Esophagus muscularis mucosa (tissue), 4 donors: ENCODE measurements at places on chromosomes 12 and 14. TPM values are rescaled to one million over a fixed set of nuclear protein-coding genes. Genes with fewer than 3 reads are reported as not detected.

CDK4 gene
- total RNA-seq, result 43.6 TPM

NPFF gene
- not detected for total RNA-seq

WNT5B gene
- total RNA-seq, result 62.3 TPM

RPGRIP1 gene
- not detected for total RNA-seq

CLEC4D gene
- not detected for total RNA-seq

PZP gene
- total RNA-seq, result not detected

RNASE4 gene
- 61.9 TPM for total RNA-seq

FMNL3 gene
- 14.5 TPM for total RNA-seq

TMPRSS12 gene
- not detected for total RNA-seq

SMIM41 gene
- total RNA-seq, result 2.9 TPM

DNA sequence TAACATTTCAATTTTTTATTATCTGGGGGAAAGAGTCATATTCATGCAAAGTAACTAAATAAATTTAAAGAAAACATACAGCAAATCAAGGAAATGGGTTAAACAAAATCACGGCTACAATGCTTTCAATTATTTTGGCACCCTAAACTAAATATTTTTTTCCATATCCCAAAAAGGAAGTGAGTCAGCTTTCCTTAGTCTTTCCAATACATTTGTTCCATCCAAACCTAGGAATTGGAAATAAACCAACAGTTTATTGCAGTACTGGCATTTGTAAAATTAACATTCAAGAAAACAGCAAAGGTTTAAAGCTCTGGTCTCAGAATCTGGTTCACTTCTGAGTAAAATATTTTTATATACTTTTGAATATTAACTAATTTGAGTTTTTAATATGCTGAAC is 89.2 kb downstream of the BCL2L14 start:
- no peak for DNase-seq

GRCh38 chr14:53621433-53621832 is 335.2 kb downstream of the BMP4 start:
- no peak for DNase-seq

DNA sequence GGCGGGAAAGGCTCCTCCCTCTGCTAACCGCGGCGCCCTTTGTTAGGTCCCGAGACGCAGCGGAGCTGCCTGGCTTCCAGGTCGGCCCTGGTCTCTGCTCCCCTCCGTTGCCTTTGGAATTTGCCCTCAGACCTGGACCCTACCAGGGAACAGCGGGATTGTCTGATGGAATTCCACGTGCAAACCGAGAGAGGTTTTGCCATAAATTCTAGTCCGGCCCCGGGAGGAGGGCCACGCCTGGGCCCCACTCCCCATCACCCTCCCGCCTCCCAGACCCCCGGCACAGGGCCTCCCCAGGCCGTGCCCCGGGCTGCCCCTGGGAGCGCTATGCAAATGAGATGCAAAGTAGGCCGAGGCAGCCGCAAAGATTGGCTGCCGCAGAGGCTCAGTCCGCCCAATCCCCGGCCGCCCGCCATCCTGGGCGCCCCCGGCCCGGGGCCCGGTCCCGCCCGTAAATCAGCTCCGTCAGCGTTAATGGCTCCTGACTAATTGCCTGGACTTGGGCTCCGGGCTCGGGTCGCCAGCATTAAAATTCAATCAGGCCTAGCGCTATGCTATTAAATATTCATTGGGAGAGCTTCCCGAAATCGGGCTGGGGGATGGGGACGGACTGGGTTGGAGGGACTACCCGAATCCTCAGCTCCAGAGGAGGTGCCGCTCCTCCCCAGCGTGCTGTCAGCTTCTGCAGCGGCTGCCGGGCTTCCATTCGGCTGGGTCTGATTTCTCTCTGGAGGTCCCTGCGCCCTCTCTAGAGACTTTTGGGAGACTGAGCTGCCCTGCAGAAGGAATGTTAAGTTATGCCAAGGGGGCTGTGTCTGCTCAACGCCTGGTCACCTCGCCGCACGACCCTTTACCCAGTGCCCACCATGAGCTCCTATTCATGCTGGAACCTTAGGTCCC is 15.7 kb upstream of the FIGNL2 start:
- no peak for DNase-seq

DNA sequence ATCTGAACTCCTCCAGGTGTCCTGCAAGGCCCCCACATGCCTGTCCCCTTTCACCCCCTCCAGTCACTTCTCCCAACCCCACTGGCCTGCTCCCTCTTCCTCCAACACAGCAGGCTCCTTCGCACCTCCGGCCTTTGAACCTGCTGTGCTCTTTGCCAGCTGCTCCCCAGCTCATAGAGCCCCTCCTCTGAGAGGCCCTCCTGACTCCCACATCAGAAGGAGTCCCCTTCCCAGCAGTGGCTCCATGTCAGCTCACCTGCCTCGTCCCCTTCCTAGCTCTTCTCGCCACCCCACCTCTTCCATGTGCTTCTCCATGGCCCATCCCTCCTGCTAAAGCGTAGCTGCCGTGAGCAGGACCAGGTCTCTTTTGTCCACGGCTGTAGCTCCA is 22.1 kb downstream of the SCARB1 start:
- DNase-seq, result no peak

DNA sequence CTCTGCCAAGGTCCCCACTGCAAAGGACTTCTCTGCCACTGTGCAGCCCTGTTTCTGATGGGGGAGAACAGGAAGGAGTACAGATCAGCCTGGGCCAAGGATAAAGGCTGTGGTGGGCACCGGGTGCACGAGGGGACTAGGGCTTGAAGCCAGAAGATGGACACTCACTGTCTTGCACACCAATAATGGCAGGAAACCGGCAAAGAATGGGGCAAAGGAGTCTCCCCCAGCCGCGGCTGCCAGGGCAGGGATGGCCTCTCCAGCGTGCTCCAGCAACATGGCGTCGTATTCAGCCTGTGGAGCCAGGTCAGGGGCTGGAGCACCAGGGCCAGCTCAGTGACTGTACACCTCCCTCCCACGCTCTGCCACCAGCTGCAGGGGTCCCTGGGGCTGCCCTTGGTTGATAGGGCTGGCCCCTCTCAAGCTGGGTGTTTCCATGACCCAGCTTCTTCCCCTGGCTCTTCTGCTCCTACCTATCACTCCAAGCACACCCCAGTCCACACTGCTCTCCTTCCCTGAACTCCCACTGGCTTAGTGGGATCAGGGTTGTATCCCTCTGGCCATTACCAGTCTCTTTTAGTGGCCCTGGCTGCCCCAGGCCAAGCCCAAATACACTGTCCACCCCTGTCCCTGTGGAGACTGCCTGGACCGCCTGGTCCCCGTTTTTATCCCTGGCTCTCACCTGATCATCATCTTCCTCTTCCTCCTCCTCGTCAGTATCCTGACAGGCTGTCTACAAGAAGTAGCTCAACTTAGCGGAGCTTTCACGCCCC is 6.3 kb downstream of the IPO4 start:
- DNase-seq, result no peak

- no peak for DNase-seq
These were observed 645 bp downstream of the JDP2 start for GRCh38 chr14:75428230-75429104.

GRCh38 chr12:45893240-45893639 is 97.1 kb downstream of the SCAF11 start:
- no peak for DNase-seq

- no peak for DNase-seq
These were observed 2.5 kb downstream of the C12orf57 start for GRCh38 chr12:6946033-6946919.

DNA sequence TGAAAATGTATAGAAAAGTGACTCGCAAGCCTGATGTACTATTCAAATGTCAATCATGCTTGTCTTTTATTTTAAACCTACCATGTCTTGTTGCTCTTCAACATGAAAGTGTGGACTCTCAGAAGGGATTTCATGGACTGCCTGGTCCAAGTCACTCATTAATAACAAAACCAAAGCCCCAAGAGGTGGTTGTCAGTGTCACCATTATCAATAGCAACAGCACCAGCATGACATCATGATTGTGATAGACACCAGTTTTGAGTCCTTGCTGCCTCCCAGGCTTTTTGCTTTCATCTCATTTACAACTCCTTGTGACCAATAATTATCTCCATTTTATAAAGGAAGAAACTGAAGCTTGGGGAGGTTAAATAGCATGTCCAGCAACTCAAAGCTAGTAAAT is 112.0 kb upstream of the TMPO start:
- no peak for DNase-seq

DNA sequence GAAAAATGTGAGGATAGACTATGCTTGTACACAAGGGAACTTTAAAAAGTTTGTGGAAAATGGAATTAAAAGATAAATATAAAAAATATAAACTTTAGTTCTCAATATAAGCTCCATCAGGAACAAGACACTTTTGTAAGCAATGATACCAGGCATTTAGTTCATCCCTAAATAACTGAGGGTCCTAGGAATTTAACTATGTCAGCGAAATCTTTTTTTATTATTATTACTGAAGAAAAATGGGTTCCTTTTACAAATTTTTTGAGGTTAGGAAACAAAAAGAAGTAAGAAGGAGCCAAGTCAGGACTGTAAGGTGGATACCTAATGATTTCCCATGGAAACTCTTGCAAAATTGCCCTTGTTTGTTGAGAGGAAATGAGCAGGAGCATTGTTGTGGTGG is 102.8 kb downstream of the TRMT5 start:
- DNase-seq, result no peak

- no peak for DNase-seq
These were observed 4.7 kb upstream of the TUBA1C start for GRCh38 chr12:49260166-49260565.

GRCh38 chr12:66599816-66600215 is 79.1 kb downstream of the GRIP1 start:
- no peak for DNase-seq

GRCh38 chr14:65222440-65222858 is 120.1 kb upstream of the MAX start:
- no peak for DNase-seq

- DNase-seq, result no peak
These were observed 1165.2 kb downstream of the FSCB start for GRCh38 chr14:43341921-43342320.

DNA sequence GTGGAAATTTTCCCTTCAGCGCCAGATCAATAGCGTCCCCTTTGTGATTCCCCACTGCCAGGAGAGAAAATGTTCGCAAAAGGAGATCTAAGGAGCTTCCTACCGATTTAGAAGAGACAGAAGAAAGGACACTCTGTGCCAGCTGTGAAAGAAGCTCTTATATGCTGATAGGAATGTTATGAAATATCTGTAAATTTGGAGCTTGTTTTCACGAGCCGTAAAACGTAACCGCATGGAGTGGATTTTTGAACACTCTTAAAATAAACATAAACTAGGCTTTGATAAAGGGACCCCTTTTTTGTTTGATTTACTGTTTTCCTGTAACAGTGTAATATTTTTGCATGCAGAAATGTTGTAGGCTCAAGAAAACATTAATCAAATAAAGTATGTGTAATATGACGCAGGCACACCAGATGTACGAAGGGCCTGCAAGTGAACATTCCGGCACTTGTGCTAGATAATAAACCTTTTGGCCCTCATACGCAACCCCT is 346.8 kb downstream of the ETNK1 start:
- DNase-seq, result no peak

GRCh38 chr12:9943240-9943639 is 11.1 kb upstream of the CLEC2A start:
- no peak for DNase-seq

DNA sequence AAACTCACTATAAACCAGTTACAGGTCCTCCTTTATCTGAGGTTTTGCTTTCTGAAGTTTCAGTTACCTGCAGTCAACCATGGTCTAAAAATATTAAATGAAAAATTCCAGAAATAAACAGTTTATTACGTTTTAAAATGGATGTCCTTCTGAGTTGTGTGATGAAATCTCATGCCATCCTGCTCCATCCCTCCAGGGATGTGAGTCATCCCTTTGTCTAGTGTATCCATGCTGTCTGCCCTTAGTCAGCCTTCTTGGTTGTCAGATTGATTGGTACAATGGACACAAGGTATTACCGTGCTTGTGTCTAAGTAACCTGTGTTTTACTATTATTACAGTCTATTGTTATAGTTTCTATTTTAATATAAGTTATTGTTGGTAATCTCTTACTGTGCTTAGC is 328.3 kb downstream of the APAF1 start:
- DNase-seq, result no peak

DNA sequence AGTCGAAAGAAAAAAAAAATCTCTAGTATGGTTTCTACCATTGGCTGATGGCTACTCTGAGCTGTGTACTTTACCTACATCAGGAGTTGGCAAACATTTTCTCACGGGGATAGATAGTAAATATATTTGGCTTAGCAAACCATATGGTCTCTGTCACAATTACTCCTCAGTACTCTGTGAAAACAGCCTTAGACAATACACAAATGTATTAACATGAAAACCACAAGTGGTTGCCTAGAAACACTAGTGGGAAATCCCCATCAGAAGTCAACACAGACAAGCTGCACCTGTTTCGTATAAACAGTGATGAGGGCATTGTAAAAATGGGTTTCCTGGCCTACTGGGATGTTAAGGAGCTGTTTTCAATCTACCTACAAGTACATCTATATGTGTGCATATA is 84.6 kb upstream of the NAV3 start:
- no peak for DNase-seq

- DNase-seq, result no peak
These were observed 31.2 kb upstream of the CHPT1 start for GRCh38 chr12:101666052-101666728.

GRCh38 chr14:78985668-78986381 is 815.7 kb downstream of the NRXN3 start:
- DNase-seq, result no peak

DNA sequence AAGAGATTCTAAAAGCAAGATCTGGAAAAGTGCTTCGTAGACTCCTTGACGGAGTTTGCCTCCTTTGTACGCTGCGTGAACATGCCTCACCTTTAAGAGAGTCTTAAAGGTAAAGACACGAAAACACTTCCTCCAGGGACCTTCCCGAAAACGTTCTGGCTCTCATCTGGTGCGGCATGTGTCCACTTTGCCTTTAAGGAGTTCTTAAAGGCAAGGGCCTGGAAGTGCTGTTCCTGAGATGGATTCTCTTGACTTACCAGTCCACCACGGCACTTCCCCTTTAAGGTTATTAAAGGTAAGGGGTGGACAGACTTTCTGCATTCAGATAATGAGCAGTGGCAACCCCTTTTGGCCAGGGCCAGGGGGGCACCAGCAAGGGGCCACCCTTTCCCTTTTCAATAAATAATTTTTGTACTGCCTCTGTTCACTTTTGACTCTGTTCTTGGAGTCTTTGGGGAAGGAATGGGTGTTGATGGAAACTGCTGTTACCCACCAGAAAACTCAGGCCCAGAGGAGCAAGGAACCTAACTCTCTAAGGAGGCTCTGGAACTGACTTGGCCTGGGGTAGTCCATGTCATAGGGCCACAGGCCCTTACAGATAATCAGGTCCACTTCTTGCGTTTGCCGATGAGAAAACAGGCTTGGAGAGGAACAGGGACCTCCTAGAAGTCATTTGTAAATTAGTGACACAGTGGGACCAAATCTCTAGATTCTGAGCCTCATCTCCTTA is 4.4 kb downstream of the REM2 start:
- DNase-seq, result no peak

DNA sequence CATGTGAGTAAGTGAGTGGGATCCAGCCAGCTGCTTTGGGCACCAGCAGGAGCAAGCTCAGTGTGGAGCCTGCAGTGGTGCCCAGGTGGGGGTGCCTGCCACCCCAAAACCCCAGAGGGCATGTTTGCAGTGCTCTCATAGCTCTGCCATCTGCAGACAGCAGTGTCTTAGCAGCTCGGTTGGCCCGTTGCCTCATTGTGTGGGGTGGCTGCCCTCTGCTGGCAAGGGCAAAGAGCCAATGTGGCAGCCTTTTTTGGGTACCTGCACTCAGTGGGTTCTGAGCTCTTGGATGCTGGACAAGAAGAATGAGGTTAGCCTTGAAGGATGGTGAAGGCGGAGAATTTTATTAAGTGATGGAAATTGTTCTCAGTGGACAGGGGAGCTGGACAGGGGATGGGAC is 52.3 kb downstream of the NEUROD4 start:
- DNase-seq, result no peak

- DNase-seq, result no peak
These were observed 21.6 kb downstream of the SPATS2 start for GRCh38 chr12:49388682-49389386.
